Stimulated activated CD4-positive, alpha-beta T cell treated with anti-CD3 and anti-CD28 coated beads, Interleukin-1b, Interleukin-23, amount 100 ng/mL, for 48 hours (primary cell): ENCODE measurements at places on chromosomes 11 and 22.

DNA sequence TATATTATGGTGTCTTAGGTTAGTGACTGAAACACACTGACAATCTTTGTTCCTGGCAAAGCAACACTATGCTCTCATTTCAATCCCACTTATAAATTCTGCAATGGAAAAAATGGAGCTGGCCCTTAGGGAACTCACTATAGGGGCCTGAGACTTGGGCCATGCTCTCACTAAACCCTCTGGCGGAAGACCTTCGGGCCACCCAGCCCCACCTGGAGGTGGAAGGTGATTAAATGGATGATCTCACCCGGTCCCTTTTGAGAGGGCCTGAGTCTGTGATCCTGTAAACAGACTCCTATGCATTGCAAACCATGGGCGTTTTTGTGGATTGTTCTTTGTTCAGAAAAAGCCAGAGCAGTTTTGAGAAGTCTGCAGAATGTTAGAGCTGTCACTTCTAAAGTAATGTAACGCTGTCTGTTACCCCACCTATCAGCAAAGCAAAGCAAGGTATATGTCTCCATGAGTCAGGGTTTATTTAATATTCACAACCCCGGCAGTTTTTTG, 17.0 kb upstream of the CDON start:
- DNase-seq, result no peak

DNA sequence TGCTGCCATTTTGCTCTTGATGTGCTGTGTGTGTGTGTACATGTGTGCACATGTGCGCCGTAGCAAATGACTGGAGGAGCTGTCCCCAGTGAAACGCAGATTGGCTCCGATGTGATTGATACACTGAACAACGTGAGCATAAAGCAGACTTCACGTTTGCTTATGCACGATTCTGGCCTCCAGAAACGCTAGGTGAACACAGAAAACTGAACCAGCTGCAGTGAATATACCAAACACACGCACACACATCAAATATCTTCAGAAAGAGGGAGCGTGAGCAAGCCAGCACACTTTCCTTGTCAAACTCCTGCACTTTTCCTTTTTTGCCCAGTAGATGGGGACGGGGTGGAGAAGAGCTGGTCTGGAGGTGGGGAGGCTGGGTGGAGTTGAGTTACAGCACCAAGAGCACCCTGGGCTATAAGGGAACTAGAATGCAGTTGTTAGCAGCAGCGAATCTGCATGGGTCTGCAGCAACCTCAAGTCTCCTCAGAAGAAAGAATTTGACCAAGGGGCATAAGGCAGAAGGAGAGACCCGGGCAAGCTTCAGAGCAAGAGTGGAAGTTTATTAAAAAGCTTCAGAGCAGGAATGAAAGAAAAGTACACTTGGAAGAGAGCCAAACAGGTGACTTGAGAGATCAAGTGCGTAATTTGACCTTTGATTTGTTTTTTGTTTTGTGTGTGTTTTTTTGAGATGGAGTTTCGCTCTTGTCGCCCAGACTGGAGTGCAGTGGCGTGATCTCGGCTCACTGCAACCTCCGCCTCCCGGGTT, 77.8 kb upstream of the CADM1 start:
- DNase-seq, result no peak

DNA sequence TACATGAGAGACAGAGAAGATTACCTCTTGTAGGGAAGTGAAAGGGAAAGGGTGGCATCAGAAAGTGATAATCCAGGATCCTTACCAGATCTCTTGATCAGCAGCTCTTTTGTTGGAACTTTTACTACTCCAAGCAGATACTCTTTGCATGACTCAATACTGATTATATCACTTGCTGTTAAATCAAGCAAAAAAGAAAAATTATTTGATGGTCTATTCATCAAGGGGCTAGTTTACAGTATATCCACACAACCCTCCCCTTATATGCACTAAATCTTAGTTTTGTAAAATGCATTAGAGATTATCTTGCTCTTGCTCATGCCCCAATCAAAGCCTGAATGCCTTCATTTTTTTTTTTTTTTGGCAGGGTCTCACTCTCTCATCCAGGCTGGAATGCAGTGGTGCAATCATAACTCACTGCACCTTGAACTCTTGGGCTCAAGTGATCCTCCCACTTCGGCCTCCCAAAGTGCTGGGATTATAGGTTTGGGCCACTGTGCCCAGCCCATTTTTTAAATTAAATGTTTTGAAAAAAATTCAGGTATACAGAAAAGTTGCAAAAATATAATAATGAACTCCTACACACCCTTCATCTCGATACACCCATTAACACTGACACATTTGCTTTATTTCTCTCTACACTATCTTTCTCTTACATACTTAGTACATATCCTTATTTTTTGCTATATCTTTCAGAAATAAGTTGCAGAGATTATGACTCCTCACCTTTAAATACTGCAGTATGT, 76.1 kb upstream of the UCP3 start:
- no peak for DNase-seq

GRCh38 chr11:66367561-66368312, 3.8 kb downstream of the SLC29A2 start:
- DNase-seq, result no peak

DNA sequence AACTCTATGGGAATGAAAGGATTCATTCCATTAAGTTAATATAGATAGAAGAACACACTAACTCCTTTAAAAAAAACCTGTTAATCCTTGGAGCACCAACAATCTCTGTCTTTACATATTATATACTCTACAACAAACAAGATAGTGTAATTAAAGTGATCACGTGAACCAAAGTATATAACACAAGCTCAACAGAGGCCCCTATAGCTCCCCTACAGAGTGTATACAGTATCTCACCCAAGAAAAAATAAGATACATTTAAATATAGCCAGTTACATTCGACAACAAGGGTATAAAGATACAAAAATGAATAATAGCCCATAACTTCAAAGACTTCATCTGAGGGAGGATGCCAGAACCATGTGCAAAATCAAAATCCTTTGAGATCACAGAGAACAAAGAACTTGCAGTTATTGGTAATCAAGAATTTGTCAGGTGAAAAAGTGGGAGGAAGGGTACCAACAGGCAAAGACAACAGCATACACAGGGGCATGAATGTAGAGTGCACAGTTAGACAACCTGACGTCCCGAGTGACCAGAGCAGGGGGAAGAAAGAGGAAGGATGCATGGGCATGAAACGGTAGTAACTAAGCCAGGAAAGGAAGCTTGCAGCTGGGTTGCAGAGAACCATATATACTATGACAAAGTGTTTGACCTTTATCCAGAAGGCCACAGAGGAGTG, 4.7 kb downstream of the FCHSD2 start:
- DNase-seq, result no peak

GRCh38 chr11:17743808-17744119, 9.2 kb downstream of the KCNC1 start:
- DNase-seq, result no peak

- DNase-seq, result no peak
These were observed 17.0 kb upstream of the TLCD5 start for GRCh38 chr11:120308081-120308480.

GRCh38 chr11:42234451-42234951, 775.0 kb upstream of the LRRC4C start:
- no peak for DNase-seq

- no peak for DNase-seq
These were observed 62.5 kb downstream of the USP35 start for GRCh38 chr11:78251083-78251775.

DNA sequence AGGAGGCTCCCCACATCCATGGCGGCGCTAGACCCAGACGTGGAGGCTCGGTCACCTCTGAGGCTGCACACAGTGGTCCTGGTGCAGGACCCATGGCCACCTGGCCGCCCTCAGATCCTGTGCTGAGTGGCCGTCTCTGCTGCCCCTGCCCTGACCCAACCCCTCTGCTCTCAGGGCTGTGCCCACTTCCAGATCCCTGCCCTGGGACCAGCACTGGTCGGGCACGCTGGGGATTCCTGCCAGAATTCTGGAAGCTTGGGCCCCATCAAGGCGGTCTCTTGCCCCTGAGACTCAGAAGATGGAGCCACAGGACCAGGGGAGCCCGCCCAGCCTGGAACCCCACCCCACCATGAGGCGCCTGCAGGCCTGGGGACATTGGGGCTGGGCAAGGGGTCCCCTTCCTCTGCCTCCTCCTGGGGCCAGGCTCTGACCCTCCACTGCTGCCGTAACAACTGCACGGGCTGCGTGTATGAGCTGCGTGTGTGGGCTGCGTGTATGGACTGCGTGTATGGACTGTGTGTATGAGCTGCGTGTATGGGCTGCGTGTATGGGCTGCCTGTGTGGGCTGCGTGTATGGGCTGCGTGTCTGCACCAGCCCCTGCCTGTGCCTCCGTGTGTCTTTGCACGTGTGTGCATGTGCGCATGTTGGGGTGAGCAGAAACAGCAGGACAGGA, 48.7 kb downstream of the IGLL1 start:
- no peak for DNase-seq

DNA sequence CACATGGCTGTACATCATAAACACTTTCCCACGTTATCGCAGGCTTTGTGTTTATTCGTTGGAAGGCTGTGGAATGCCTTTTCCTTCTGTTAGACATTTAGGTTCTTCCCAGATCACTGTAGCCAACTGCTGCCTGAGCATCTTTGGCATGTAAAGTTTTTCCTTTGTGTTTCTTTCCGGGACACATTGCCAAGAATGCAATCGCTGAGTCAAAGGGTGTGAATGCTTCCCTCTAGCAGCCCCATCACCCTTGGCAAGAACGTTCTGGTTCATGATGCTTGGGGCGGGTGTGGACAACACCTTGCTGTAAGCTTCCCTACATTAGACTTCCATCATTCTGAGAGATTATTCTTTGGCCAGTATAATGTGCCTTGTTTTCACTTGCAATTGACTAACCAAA, 136.2 kb downstream of the OSBP2 start:
- DNase-seq, result no peak

GRCh38 chr11:86473991-86474833, 99.5 kb downstream of the CCDC81 start:
- no peak for DNase-seq

GRCh38 chr11:18844753-18845367, 53.3 kb upstream of the PTPN5 start:
- no peak for DNase-seq

GRCh38 chr11:58046231-58046630, 15.5 kb downstream of the OR6Q1 start:
- no peak for DNase-seq

- DNase-seq, result no peak
These were observed 50.8 kb downstream of the FLRT1 start for GRCh38 chr11:64086258-64087123.

GRCh38 chr22:48822278-48823233, 1005.1 kb downstream of the BRD1 start:
- no peak for DNase-seq

- DNase-seq, result no peak
These were observed 1.2 kb downstream of the FBLN1 start for GRCh38 chr22:45503816-45504372.

- DNase-seq, result no peak
These were observed 56.1 kb downstream of the HSD17B12 start for GRCh38 chr11:43736502-43737200.

DNA sequence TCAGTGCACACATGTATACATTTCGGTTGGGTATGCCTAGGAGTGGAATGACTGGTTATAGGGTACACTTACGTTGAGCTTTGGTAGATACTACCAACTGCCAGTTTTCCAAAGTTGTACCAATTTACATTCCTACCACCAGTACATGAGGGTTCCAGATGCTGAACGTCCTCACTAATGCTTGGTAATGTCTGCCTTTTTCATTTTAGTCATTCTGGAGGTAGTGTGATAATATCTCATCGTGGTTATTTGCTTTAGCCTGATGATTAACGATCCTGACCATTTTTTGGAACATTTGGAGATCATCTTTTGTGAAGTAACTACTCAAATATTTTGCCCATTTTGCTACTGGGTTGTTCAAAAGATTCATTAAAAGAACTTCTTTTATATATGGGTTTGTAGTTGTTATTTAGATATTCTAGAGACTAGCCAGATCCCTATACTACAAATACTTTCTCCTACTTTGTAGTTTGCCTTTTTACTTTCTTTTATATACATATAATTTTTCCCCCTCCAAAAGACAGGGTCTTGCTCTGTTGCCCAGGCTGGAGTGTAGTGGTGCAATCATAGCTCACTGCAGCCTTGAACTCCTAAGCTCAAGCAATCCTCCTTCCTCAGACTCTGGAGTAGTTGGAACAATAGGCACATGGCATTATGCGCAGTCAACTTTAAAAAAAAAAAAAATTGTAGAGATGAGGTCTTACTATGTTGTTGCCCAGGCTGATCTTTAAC, 62.1 kb downstream of the RBFOX2 start:
- no peak for DNase-seq

GRCh38 chr11:88295028-88295427, 42.5 kb downstream of the CTSC start:
- no peak for DNase-seq

DNA sequence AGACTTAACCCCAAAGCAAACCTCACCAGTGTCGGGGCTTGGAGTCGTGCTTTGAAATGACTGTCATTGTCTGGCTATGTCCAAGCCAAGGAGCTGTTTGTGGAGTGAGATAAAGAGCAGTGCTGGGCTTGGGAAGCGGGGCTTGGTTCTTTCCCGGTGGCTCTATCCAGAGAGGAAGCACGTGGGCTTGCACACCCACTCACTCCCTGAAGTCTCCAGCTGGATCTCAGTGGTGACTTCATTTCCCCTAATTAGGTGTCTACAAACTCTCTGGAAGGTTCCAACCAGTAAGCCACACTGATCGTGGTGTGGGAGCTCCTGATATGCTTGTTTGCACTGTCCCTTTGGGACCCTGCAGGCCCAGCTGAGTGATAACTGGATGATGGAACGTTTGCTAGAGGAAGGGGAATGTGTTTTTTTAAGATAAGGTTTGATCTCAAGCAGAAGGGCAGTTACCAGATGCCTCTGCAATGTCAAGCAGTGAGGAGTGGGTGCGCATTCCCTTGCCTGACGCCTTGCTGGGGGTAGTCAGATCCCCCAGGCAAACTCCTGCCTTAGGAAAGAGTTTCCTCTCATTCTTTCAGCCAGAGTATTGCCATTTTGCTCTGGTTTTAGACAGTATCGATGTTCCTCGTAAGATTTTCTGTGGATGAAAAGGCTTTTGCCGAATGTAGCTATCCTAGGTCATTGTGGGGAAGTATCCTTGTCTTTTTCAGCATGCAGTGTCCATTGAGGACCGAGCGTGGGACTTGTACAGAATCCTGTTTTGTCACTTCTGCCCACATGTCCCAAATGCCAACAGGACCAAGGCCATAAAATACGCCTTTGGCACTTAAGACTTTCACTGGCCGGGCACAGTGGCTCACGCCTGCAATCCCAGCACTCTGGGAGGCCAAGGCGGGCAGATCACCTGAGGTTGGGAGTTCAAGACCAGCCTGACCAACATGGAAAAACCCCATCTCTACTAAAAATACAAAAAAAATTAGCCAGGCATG, 90.9 kb downstream of the MICAL2 start:
- DNase-seq, result no peak

GRCh38 chr22:17930455-17931313, 93.7 kb downstream of the MICAL3 start:
- no peak for DNase-seq
